ENCODE measurements at places on chromosomes 2 and 18.

DNA sequence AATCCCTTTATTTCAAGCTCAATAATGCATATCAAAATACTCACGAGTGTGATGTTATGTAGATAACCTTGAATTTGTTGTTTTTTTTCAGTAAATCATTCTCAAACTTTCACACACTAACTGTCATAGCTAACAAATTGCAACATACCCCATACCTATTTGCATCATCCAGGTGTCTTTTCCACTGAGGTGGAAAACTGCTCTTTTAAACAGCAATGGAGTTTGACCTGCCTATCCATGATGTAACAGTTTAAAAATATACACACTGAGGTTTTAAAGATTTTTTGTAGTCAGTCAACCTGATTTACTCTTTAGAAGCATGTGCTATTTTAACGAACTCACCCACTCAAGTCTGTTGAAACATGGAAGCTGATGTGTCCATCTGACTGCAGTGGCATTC is 298.7 kb downstream of the RND3 start:
- no peak for DNase-seq

- no peak for DNase-seq
These were observed 51.7 kb downstream of the NCKAP5 start for GRCh38 chr2:133516405-133517026.

GRCh38 chr18:75472906-75473305 is 45.4 kb upstream of the SMIM21 start:
- no peak for DNase-seq

- DNase-seq: peak; percentile 34
These were observed 19.6 kb downstream of the EHD3 start for GRCh38 chr2:31253356-31254131.

GRCh38 chr18:24530630-24531111 is 70.2 kb downstream of the HRH4 start:
- peak; percentile 23 for DNase-seq

GRCh38 chr2:215002500-215002899 is 135.9 kb downstream of the ABCA12 start:
- peak; percentile 11 for DNase-seq

- no peak for DNase-seq
These were observed 21.1 kb downstream of the GPR35 start for GRCh38 chr2:240646176-240646899.

- DNase-seq: no peak
These were observed 794 bp downstream of the NOTO start for GRCh38 chr2:73203055-73203681.

GRCh38 chr2:165573534-165574461 is 104.3 kb downstream of the CSRNP3 start:
- DNase-seq: no peak

- peak; percentile 14 for DNase-seq
These were observed 7.3 kb downstream of the ACMSD start for GRCh38 chr2:134845719-134846118.

- DNase-seq: no peak
These were observed 80.1 kb downstream of the EML4 start for GRCh38 chr2:42249284-42249683.

DNA sequence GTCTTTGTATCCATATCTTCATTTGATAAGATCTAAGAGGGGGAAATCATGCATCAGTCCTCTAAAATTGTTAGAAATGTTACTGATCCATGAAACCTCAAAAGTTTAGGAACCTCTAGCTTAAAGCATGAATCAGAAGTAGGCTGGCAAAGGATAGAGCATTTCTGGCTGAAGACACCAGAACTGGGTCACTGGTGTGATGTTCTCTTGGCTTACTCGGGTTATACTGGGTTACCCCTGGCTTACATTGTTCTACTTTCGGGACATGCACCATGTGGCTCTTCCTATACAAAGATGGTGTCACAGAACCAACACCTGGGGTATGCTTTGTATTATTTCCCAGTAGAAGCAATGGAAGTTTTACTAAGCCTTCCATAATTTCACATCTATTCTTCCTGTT is 83.2 kb upstream of the TNP1 start:
- DNase-seq: no peak

- no peak for DNase-seq
These were observed 70.0 kb downstream of the DPP4 start for GRCh38 chr2:162004031-162004430.

GRCh38 chr2:197904446-197904845 is 100.1 kb downstream of the PLCL1 start:
- DNase-seq: no peak

- peak; percentile 63 for DNase-seq
These were observed 48.1 kb downstream of the TMEM185B start for GRCh38 chr2:120174963-120175581.

- no peak for DNase-seq
These were observed 334.7 kb upstream of the CELF4 start for GRCh38 chr18:37900326-37900725.

GRCh38 chr18:79988071-79988450 is 302 bp downstream of the TXNL4A start:
- DNase-seq: peak; percentile 52

- no peak for DNase-seq
These were observed 22.3 kb downstream of the INPP1 start for GRCh38 chr2:190365499-190366204.

GRCh38 chr2:179348906-179349305 is 84.3 kb upstream of the SESTD1 start:
- DNase-seq: no peak

DNA sequence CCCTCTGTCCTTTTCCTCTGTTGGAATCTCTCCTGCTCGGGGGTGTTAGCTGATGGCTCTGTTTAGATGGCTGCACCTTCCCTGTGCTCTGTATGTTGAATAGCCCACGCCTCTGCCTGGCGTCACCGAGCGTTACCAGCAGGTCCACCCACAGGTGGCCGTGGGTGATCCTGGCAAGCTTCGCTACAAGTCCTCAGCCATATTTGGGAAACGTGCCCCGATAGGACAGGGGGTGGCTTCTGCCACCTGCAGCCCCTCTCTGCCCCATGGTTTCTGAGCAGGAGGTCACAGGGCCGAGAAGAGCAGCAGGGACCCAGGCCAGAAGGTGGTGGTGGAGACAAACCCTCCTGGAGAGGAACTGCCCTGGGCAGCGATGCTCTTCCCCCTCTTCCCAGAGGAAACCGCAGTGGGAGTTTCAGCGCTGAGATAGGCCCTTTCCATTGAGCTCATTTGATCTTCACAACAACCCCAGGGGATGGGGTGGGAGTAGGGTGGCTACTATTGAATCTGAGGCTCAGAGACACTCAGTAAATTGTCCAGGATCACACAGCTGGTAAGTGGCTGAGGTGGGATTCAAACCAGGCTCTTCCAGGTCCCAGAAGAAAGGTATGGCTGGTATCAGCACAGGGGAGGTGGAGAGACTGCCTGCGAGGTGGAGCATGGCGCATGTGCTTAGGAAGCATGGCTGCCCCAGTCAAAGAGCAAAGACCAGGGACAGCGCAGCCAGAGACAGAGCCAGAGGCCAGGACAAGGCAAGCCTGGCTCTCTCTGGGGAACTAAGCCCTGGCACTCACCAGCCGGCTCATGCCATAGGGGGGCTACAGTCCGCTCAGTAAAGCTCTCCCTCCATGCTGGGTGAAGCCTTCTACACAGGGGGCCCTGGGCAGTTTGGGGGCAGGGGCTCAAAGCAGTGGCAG is 15.0 kb downstream of the NGEF start:
- DNase-seq: no peak

DNA sequence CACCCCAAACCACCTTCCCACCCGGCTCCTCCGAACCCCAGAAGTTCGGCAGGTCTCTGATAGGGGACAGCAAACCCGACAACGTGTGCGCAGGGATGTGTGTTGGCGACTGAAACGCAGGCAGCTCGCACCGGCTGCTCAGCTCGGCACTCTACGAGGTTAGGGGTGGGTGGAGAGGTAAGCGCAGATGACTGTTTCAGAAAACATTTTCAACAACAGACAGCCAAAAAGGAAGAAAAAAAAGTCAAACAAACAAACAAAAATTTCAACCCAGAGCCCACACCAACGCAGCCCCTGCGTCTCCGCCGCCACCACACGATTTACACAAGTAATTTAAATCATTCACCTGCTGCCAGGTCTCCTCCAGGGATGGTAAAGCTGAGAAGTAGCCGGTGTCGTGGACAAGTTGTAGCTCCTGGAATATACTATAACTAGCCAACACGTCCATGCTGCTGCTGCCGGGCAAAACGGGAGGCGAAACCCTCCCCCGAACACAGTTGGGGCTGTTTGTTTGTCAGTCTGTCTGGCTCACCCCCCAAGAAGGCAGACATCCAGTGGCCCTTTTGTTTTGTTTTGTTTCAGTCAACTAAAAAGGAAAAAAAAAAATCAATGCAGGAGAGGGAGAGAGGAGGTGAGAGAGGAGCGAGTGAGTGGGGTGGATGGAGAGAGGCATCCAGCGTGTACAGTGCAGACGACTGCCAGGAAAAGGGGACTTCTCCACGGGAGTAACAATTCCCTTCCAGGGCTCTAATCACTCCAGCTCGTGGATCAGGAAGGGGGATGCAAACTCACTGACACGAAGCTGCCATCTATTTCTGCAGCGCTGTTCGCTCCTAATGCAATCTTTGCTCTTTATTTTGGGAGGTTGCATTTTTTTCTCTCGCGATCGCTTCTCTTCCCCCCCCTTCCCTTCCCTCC is at the start of gene KLF7:
Gene KLF7 (minus strand): TSS at position 828 of the 918 bp plus-strand sequence. CDS start 380 bp downstream, at position 448.
- DNase-seq: no peak

DNA sequence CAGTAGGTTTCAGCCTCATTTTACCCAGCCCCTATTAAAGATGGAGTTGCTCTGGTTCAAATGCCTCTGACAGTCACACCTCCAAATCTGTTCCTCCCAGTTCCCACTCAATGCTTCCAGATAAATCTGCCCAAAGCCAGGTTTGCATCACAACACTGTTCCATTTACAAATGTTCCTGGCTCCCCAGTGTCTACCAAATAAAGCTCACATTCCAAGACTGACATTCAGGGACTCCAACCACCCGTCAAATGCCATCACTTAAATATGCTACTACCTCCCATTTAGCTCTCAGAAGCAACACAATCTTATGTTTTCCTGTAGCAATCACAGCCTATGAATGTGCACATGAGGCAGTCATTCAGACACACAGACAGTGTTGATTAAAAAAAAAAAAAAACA is 127.3 kb downstream of the TMEM163 start:
- no peak for DNase-seq

DNA sequence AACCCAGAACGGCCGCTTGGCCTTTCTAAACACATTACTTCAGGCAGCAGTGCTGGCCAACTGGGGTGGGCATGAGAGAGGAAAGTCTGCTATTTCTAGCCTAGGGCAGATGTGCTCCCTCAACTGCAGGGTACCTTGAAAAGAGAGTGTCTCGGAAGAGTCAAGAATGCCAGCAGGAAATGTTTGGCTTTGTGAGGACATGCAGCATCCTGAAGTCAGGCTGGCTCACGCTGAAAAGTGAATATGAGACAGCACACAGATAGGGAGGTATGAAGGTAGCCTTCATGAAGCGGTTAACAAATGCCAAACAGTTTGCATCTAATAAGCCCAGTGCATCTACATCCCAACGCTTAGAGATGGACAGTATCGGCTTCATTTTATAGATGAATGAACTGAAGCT is 65.0 kb upstream of the NCKAP5 start:
- DNase-seq: no peak

DNA sequence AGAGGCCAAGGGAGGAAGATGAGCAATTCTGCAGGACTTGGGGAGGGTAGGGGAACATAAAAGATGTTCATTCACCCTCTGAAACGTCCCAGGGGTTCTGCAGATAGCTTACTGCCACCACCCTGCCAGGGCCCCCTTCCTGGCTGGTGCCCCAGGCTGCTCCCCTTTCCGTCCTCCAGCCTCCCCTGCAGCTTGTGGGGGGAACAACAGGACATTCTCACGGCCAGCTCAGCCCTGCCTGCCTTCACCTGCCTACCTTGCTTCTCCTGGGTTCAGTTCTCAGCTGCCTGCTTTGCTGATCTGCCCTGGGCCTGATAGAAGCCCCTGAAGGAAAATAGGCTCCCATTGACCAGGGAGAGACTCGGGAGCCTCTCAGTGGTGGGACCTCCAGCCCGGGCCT is 251.1 kb downstream of the CELF4 start:
- DNase-seq: no peak

GRCh38 chr2:118061135-118061955 is 26.9 kb upstream of the INSIG2 start:
- peak; percentile 48 for DNase-seq

DNA sequence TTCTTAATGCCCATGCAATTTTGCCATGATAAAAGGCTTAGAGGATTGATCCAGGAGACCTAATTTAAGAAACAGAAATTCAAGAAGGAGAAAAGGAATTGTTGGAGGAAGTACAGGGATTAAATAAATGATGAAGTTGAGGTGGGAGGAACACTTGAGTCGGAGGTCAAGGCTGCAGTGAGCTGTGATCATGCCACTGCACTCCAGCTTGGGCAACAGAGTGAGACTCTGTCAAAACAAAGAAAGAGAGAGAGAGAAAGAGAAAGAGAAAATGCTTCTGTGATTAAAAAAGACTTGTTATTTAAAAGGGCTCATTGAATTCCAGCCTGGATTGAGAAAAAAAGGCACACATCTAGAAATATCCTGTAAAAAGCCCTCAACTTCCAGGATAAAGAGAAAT is 123.2 kb downstream of the B3GNT2 start:
- no peak for DNase-seq

DNA sequence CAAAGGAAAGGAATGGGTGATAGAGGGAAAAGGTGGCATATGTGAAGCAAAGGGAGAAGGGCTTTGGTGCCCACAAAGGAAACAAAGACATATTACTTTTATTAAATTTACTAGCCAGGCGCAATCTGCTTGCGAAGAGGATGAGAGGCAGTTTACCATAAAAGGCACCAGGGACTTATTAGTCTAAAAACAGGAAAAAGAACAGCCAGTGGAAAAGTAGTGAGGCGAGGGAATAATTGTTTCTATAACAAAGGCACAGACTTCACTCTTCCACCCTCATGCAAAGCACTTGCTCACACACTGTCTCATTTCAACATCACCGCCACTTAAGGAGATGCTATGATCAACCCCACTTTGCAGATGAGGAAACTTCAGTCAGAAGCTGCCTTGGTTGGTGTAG is 210.5 kb downstream of the ALPK2 start:
- DNase-seq: no peak

DNA sequence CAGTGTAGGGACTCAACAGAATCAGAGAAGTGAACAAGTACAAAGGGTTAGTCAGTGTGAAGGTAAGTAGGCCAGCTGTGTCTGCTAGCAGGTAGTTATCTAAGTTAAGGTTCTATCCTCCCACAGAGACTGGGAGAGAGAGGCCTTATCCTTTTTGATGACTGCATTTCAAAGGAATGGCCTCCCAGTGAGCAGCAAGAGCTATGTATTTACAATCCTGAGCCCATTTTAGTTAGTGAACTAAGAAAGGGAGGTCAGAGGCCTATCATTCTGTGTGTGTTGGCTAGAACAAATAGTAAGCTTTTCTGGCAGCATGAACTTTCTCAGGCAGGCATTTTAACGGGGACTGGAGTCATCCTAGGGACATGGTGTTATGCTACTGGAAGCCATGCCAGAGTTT is 182.9 kb downstream of the VWC2L start:
- no peak for DNase-seq

Data from RWPE1 (cell line).